ENCODE measurements at places on chromosomes 4 and X. TPM values are rescaled to one million over a fixed set of nuclear protein-coding genes. Genes with fewer than 3 reads are reported as not detected.

DNA sequence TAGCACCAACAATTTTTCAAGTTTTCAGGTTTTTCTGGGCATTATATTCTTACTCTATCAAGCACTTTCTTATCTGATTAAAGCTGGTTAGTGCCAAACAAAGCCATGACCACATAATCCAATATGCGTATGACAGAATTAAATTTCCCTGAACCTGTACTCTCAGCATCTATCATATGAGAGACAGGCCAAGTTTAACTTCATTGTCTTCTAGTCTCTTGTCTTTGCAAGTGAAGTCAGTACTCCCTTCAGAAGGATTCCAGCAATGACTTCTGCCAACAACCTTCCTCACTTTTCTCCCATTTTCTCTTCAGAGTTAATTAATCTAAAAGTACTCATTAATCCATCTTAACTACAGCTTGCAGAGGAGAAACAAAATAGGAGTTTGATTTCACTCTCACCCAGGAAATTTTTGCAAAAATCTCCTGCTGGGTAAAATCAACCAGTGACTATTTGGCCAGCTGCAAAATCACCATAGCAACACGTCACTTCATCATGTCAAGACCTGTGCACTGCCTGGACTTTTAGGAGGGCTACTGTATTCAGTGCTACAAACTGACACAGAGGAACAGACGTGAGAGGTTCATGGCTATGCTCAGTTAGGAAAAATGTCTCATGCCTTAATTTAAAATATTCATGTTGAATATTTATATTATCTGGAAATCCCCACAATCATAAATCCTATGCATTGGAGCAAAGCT is 208.4 kb downstream of the ANTXR2 start:
- DNase-seq: no peak

- no peak for DNase-seq
Observed at GRCh38 chr4:137370679-137371078, 161.6 kb downstream of the PCDH18 start.

- DNase-seq: no peak
Observed at GRCh38 chr4:47816748-47817147, 21.1 kb downstream of the CORIN start.

DNA sequence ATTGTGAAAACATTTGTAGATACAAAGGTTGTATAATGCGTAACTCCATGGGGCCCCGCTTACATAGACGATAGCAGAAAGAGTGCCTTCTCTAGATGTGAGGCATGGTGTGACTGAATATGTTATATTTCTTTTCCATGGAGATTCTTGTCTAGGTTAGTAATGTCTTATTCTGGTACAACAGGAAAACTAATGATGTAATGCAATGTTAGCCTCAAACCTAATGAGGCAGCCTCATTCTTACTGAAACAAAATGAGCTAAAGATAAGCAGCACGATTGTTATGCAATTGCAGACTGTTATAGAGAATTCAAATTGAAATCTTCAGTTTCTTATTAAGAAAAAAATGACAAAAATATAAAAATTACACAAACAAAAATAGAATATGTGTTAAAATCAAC is 171.1 kb upstream of the ANKRD50 start:
- DNase-seq: no peak

- DNase-seq: peak; percentile 15
Observed at GRCh38 chr4:3470244-3471097, 7.4 kb downstream of the DOK7 start.

GRCh38 chrX:50154429-50154828 is 46.4 kb downstream of the AKAP4 start:
- DNase-seq: no peak

- no peak for DNase-seq
Observed at GRCh38 chr4:16764622-16765021, 133.8 kb downstream of the LDB2 start.

DNA sequence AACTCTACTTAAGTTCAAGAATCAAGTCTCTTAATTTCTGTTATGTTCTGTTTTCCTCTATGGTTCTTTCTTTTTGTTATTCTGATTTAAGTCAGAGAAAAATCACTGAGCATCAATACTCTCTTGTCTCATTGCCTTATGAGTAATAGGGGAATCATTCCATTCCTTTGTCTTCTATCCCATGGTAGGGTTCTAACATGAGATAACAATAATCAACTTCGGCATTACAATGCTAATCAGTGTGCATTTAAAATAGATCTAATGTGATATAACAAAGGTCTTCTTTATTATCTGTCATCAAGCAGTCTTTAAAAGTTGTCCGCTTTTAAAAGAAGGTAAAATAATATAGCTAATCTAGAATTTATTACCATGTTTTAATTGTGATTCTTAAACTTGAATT is 446.9 kb downstream of the IL15 start:
- DNase-seq: no peak

DNA sequence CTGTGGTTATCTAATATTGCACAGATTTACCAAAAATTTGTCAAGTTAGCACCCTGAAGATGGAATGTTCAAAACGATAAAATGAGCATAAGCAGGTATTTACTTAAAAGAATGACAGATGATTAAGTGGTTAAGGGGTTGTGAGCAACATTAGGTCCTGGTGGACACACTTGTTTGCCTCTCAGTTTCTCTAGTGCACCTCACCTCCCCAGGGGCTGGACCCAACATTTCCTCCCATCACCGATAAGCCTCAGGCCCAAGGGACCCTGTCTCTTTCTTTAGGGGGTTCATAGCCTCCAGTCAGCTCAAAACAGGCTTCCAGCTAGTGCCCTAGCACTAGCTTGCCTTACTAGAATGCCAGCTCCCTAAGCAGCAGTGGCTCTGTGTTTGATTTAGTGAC is 88.0 kb downstream of the ATP11C start:
- DNase-seq: no peak

GRCh38 chr4:101792056-101792590 is 1.6 kb downstream of the BANK1 start:
- no peak for DNase-seq

- peak; percentile 14 for DNase-seq
Observed at GRCh38 chrX:120367402-120368109, 5.7 kb downstream of the ATP1B4 start.

DNA sequence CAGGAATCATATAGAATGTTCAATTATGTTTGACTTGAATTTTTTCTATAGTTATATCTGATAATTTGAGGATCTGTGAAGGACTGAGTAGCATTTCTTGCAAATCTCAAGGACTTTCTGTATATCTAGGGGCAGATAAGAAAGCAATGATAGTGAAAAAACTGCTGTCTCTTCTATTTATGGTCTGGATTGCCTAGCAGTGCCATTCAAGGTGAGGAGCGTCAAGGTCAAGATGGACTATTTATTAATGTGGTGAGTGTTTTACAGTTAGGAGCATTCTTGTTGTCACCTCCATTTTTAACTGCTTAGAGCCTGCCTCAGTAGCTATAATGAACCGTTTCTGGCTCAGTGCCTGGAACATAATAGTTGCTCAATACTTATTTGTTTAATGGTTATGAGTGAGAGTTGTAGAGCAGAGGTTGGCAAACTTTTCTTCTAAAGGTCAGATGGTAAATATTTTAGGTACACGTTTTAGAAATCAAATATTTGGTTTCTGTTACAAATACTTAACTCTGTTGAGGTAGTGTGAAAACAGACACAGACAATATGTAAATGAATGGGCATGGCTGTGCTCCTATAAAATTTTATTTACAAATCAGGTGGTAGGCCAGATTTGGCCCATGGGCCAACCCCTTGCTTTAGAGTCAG is 523.2 kb upstream of the IGFBP7 start:
- DNase-seq: no peak

- no peak for DNase-seq
Observed at GRCh38 chr4:158025131-158025530, 147.7 kb downstream of the GASK1B start.

DNA sequence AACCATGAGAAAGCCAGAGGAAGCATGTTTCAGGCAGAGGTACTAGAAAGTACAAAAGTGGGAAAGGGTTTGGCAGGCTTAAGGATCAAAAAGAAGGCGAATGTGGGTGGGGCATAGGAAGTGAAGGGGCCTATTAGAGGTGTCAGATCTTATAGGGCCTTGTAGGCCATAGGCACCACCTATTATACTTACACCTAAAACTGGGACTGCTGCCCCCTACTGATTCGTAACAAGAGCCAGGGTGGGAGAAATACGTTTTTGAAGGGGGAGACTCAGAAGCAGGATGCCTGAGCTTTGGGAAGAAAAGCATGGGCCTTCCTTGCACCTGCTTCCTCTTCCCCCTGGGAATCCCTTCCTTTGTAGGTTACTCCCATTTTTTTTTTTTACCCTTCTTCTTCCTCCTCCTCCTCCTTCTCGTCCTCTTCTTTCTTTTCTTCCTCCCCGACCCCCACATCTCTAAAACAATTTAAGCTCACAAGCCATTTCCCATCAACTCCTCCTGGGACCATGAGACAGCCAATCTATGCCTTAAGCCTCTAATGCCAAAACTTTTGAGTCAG is 40.7 kb upstream of the GPC3 start:
- DNase-seq: no peak

DNA sequence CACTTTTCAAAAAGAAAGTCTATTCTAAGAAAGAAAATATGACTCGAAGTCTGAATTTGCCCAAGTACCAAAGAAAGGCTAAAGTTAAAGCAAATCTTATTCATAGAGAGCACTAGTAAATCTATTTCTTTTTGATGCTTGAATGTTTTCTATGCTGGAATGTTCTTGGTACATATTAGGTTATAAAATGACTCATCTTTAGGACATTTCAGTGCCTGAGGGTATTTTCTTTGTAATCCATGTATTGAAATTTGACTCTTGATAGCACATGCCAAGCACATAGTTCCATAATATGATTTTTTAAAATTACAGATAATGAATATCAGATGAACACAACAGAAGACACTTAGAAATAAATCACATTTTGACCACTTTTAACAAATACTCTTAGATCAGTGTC is 232.8 kb downstream of the TRIML1 start:
- DNase-seq: no peak

DNA sequence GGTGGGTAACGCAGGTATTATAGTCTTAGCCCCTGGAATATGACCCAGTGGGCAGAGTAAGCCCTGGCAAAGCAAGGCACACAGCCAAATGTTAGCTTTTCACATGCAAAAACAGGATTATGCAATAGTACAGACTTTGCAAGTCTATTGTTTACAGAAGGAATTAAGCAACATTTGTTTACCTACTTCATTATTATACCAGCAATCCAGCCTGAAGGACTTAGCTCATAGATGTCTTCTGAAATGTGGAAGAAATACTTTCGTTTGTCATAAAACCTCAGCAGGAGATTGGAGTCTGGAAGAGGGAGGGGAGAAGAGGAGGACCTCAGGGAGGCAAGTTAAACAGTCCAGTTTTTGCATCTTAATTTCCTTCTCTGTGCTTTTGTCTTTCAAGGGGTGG is 226.7 kb upstream of the CENPE start:
- no peak for DNase-seq

DNA sequence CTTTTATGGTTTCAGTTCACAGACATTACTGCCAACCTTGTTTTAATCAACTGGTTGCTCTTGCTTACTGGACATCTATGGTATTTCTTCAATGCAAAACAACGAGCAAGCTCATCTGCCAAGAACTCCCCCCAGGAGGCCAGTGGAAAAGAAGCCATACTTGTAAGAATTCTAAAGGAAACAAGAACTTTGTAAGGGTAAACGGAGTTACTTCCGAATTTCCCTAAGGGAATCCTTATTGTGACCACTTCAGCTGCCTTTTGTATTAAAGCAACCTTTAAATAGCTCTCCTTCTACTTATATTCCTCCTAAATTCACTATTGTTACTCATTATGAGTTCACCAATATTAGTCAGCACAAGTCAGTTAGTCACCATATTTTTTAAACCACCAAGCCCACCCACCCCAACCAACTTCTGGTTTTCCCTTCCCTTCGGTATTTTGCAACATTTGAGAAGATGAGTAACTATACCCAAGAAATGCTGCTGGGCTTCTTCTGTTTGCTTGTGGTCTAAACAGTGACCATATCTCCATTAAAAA is 602.8 kb upstream of the DIPK2B start:
- DNase-seq: no peak

- DNase-seq: no peak
Observed at GRCh38 chr4:121913667-121914066, 38.2 kb downstream of the TRPC3 start.

- no peak for DNase-seq
Observed at GRCh38 chrX:13552892-13553291, 16.5 kb upstream of the EGFL6 start.

Gene YTHDC1
- 46.2 TPM for total RNA-seq

Gene HSD17B13
- 0.08 TPM for total RNA-seq

Gene MAML3
- 2.6 TPM for total RNA-seq

Gene DAPP1
- 0.74 TPM for total RNA-seq

Gene ELOVL6
- total RNA-seq: 2.6 TPM

Gene KLHL4
- total RNA-seq: 0.74 TPM

Gene NLRP2B
- total RNA-seq: not detected

Gene CLCN5
- 1.7 TPM for total RNA-seq

Gene HELQ
- total RNA-seq: 14.0 TPM

Gene EDNRA
- 10.0 TPM for total RNA-seq

Gene MTTP
- 3.7 TPM for total RNA-seq

Gene CCDC110
- total RNA-seq: 2.0 TPM

Gene EVC2
- 1.4 TPM for total RNA-seq

Data from left ventricle myocardium inferior (tissue), 1 donor.